ENCODE measurements at places on chromosomes 13 and 19.

DNA sequence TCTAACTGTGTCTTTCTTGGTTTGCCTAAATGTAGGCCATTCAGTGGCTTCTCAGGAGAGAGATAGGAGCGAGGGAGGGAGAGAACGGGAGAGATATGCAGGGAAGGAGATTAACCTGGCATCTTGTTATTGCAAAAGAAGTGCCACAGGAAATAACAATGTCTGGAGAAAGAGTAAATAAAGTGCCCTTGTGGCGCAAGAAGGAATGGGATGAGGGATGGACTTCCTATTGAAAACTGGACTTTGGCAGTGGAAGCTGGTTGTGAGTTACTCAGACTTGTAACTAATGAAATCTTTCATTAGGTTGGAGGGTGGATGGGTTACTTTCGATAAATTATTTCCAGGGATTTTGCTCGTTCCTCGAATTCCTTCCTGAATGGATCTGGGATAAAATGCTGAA, 136.1 kb downstream of the LACC1 start:
- no peak for DNase-seq

DNA sequence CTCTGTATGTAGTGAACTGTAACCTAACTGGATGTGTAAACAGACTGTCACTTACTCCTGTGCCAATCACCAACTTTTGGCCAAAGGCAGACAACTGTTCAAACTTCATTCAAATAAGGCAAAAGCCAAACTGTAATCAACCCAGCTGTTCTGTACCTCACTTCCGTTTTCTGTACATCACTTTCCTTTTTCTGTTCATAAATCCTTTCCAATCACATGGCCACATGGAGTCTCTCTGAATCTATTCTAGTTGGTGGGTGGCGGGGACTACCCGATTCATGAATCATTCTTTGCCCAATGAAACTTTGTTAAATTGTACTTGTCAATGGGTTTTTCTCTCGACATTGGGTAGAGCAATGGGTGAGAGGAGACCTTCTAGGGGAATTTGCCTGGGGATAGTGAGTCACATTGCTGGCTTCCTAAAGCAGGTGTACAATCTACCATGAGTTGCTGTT, 178.3 kb upstream of the RFC3 start:
- no peak for DNase-seq

GRCh38 chr19:33582914-33583313, 38.8 kb upstream of the CHST8 start:
- no peak for DNase-seq

- DNase-seq = no peak
These were observed 27.4 kb upstream of the ZNF564 start for GRCh38 chr19:12578641-12579040.

GRCh38 chr13:21058361-21058760, 3.0 kb downstream of the LATS2 start:
- no peak for DNase-seq

GRCh38 chr19:22532388-22533300, 101.5 kb upstream of the ZNF492 start:
- peak; percentile 59 for DNase-seq

DNA sequence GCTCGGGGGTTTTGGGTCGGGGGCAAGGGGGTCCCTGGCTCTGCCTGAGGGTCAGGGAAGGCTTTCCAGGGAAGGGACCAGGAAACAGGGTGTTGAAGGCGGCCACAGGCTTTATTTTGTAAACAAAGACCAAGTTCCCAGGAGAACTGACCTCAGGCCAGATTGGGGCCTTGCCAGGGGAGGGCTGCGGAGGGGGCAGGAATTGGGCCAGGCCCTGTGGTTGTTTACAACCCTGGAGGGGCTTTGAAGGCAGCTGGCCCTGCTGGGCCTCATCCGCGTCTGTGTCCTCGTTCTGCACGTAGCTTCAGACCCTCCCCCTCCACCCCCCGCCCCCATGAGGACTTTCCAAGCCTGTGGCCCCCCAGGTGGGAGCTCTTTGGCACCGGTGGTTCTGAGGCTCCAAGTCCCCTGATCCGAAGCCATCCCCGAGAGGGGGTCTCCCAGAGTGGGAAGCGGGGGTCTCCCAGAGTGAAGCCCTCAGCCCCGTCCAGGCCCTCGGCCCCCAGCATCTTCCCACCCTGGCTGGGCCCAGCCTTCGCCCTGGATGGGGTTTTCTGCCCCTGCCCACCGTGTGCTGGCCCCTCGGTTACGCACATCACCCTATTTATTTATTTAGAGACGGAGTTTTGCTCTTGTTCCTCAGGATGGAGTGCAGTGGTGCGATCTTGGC, 13.5 kb upstream of the BSG start:
- no peak for DNase-seq

DNA sequence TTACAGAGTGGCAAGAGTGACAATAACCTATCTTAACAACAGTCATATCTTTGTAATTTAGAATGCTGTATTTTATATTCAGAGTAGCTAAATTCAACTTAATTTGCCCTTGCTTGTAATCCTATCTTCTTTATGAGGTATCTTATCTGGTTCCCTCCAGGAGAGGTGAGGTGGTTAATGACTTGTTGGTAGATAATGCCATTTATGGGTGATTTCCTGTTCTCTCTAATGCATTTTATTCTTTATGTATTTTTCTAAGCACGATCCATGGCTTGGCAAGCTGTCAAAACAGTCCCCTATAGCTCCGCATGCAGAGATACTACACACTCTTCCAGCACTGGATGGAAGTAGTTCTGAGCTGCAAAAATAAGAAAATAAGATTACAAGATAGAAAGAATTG, 267.9 kb downstream of the LMO7 start:
- no peak for DNase-seq

GRCh38 chr13:32639502-32640105, 53.4 kb downstream of the PDS5B start:
- DNase-seq = peak; percentile 81

DNA sequence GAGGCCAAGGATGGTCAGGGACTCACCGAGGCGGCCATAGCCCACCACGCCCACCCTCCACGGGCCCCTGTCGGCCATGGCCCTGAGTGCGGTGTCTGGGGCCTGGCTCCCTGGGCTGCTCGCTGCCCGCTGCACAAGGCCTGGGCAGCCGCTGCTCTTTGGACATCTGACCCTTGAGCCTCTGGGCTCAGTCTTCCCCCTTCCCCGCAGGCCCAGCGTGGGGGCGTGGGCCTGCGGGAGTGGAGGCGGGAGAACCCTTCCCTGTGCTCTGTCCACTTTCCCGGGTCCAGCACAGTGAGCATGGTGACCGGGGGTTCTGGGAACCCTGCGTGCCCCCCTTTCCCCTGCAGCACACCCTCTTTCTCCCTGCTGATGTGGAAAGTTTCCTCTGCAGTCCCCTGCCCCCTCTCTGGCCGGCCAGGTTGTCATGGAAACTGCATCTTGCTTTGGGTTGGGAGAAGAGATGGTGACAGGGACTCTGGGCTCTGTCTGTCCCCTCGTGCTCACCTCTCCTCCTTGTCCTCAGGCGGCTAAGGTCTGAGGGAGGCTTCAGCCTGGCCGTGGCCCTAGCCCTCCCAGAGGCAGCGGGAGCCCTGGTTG, at the start of gene ASPDH:
TSS of gene ASPDH (minus strand) at position 168 of the 600 bp plus-strand sequence. CDS start at position 78, 90 bp downstream.
- peak; percentile 23 for DNase-seq

DNA sequence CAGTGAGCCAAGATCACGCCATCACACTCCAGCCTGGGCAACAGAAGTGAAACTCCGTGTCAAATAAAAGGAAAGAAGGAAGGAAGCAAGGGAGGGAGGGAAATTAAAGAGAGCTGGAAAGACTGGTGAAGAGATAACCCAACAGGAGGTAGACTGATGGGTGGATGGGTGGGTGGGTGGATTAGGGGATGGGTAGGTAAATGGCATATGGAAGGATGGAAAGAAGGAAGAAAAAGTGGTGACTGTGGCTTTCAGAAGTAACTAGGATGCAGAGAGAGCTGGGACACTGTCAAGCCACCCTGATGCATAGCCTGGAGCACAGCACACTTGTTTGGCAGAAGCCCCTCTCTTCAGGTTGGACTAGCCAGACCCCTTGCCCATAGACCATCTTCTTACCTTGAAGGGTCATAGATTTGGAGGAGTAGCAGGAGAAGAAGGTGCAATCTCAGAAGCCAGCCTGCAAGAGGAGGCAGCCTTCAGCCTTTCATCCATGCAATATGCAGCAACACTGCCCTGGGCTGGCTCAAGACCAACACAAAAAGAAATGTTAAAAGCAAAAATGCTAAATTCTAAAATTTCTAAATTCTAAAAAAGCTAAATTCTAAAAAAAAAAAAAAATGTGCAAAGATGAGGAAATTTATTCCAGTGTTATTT, 5.1 kb downstream of the IQCN start:
- no peak for DNase-seq

DNA sequence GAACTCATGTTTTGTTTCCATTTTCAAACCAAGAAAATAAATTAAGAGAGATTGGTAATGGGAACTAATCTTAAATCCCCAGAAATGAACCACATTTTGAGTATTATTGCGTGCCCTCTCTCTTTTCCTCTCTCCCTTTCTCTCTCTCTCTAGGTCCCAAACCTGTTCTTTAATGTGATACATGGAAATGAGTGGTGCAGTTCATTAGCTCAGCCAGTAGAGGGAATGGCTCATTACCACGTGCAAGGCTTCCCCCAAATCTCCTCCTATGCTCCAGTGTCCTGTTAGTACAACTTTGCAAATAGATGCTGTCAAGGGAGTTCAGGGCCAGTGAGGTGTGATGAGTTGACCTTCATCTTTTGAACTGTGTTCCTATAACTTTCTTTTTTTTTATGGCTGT, 178.4 kb downstream of the FGF9 start:
- peak; percentile 43 for DNase-seq

DNA sequence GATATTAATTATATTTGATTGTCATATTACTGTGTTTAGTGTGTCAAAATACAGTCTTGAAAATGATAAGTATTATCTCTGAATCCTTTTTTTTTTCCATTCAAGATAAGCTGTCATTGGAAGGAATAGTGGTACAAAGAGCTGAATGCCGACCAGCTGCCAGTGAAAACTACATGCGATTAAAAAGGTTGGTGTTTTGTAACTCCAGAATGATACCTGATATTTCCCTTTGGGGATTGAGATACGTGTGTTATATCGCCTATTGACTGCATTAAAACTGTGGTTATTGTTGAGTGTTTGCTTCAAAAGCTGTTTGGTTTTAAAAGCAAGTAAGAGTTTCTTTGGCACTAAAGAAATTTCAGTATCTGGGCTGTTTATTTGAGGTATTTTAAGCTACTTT, 6.5 kb upstream of the KCTD4 start:
- DNase-seq = no peak

DNA sequence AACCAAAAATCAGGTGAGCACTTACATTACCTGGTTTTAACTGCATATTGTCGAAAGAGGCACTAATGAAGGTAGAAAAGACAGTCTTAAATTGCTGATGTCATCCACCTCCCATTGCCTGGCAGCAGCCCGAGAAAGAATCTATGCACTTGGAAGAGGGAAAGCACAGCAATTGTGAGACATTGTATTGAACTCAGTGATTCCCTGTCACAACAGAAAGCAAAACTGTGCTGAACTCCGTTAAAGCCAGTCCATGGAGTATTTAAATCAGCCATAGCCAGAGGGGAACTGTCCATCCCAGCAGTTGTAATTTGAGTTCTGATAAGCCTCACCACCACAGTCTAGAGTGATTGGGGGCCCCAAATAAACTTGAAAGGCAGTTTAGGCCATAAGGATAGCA, 466.6 kb upstream of the PCDH9 start:
- DNase-seq = no peak

DNA sequence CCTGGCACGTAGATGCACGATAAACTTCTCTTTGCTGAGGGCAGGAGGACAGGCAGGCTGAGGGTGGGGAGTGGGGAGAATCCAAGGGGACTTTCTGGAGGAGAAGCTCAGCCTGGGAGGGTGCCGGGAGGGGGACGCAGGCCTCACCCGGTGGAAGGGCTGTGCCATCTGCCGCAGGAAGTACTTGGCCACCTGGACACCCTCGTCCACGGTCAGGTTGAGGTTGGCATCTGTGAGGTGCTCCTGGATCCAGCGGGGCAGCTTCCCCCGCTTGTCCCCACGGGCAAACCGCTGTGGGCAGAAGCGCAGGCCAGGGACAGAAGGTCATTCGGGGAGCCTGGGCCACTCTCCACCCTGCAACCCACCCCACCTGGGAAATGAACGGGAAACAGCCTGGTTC, 11.5 kb downstream of the KLC3 start:
- no peak for DNase-seq

DNA sequence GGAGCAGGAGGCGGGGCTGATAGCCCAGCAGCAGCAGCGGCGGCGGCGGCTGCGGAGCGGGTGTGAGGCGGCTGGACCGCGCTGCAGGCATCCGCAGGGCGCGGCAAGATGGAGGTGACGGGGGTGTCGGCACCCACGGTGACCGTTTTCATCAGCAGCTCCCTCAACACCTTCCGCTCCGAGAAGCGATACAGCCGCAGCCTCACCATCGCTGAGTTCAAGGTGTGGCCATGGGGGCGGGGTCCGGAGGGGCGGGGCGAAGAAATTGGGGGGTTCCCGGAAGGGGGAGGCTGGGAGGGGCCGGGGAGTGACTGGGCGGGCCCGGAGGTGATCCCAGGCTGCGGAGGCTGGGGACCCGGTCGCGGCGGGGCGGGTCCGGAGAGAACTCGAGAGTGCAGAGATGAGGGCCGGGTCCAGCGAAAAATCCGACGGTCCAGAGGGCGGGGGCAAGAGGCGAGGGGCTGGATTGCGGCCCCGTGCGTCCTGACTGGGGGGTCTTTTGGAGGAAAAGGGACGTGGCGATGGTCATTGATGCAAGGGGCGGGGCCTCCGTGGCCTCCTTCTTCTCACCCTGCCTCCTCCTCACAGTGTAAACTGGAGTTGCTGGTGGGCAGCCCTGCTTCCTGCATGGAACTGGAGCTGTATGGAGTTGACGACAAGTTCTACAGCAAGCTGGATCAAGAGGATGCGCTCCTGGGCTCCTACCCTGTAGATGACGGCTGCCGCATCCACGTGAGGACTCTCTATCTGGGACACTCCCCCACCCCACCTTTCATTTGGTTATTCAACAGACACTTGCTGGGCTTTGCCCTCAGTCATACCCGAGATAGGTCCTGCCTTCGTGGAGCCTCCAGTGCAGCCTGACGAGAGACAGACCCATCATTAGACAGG, at the start of gene TBCB:
TSS of gene TBCB (plus strand) at position 16 of the 891 bp plus-strand sequence. CDS start at position 109, 93 bp downstream.
- peak; percentile 90 for DNase-seq

GRCh38 chr13:33321686-33322542, 36.4 kb upstream of the STARD13 start:
- DNase-seq = no peak

DNA sequence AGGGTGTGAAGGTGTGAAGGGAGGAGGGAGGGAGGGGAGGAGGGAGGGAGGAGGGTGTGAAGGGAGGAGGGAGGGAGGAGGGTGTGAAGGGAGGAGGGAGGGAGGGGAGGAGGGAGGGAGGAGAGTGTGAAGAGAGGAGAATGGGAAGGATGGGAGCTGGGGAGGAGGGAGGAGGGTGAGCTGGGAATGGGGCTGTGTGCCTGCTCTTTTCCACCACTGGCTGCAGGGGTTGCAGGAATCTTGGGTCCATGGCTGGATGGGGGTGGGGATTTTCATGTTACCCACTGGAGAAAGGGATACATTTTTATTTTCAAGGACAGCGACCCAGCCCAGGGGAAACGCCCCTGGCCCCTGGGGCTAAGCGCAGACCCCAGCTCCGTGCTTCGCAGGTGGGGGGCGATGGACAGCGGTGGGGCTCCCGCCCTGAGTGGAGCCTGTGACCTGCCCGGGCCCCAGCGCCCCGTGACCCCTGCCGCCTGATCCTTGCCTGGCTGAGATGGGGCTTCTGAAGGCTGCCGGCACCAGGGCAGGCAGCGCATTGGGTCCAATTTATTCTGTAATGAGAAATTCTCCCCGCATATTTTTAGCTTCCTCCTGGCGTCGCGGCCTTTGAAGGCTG, 3.0 kb upstream of the EFNA2 start:
- peak; percentile 43 for DNase-seq
